ENCODE measurements at places on chromosomes 7 and 10.

DNA sequence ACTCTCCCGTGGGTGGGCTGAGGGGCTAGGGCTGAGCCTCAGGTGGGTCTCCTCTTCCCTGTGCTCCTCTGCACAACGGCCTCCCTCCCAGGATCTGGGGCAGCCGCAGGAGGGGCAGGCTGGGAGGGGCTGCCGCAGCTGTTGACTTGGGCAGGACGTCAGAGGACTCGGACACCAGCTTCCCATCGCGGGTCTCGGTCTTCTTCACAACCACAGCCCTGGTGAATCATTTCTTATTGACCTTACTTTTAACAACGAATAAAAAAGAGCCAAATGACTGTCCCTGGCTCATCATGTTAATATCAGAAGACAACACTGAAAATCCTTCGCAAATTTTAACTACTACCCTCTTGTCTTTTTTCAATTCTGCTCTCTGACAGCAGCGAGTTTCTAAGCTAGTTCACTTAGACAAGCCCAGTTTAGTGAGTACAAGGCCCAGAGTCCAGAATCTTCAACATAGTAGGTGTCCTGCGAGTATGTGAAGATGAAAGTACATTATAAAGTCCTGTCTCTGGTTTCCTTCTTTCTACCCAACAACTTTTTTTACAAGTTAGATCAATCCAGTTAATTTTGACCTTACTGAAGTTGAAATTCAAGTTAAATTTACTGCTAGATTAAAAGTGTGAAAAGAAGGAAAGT lies 32.4 kb downstream of the CTNNA3 start:
- no peak overlapping the region for H3K27ac ChIP-seq
- peaks cover 6% of the 10 kb centered on the region for H3K4me1 ChIP-seq
- H3K27me3 ChIP-seq: no peaks in the 10 kb centered on the region

GRCh38 chr7:110534241-110534931 lies 556.5 kb upstream of the LRRN3 start:
- H3K36me3 ChIP-seq: no peaks in the 10 kb centered on the region
- no peak for ATAC-seq
- no peaks in the 10 kb centered on the region for H3K27me3 ChIP-seq
- no peak overlapping the region for H3K4me3 ChIP-seq
- no peaks in the 10 kb centered on the region for H3K4me1 ChIP-seq

GRCh38 chr10:35396560-35397434 lies 60.5 kb downstream of the CCNY start:
- no peak for ATAC-seq
- H3K36me3 ChIP-seq: no peaks in the 10 kb centered on the region
- no peak overlapping the region for H3K4me3 ChIP-seq
- no peak overlapping the region for H3K27ac ChIP-seq
- no peaks in the 10 kb centered on the region for H3K27me3 ChIP-seq
- H3K4me1 ChIP-seq: no peaks in the 10 kb centered on the region

- no peaks in the 10 kb centered on the region for H3K36me3 ChIP-seq
- H3K4me1 ChIP-seq: peaks cover 19% of the 10 kb centered on the region
- H3K4me3 ChIP-seq: no peak overlapping the region
Observed at GRCh38 chr10:89591111-89591795, 53.8 kb downstream of the PANK1 start.

DNA sequence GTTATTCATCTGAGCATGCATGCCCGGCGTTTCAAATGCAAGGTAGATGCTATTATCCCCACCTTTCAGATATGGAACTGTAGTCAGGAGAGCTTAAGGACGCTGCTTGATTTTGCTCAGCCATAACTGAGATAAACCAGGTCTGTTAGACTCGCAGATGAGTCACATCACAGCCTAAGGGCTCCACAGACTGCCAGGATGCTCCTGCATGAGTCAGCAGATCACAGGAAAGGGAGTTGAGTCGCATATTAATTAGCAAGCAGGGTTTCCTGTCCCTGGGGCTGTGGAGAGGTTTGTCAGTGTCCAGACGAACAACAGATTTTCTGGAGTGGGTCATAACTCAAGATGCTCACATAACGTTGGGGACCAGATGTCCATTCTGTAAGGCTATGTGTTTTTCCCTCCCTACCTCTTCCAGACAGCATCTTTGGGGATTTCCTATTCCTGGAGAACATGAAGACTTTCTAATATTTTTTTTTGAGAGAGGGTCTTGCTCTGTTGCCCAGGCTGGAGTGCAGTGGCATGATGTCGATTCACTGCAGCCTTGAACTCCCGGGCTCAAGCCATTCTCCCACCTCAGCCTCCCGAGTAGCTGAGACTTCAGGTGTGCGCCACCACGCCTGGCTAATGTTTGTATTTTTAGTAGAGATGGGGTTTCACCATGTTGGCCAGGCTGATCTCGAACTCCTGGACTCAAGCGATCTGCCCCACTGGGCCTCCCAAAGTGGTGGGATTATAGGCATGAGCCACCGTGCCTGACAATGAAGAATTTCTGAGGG lies 36.7 kb downstream of the PFKFB3 start:
- no peaks in the 10 kb centered on the region for H3K4me1 ChIP-seq
- no peak overlapping the region for H3K4me3 ChIP-seq
- H3K27me3 ChIP-seq: no peaks in the 10 kb centered on the region

DNA sequence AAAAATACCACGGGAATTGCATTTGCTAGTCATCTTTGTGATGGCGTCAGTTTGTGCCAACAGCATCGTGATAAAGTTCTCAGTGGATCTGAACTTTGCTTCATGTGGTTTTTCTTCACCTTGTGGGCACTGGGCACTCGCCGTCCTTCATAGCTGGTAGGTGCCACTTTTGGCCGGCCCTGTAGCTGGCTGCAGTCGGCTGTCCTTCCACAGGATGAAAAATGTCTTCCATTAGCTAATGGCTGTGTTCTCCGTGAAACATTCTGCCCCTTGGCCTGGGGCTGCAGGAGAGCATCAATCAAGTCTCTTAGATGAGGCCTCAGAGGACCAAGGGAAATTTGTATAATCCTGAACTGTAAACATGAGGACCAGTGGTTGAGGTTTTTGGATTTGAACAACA lies 145.3 kb downstream of the DYNC1I1 start:
- no peak overlapping the region for H3K27ac ChIP-seq
- no peaks in the 10 kb centered on the region for H3K36me3 ChIP-seq
- H3K27me3 ChIP-seq: no peaks in the 10 kb centered on the region
- no peak overlapping the region for H3K4me3 ChIP-seq

DNA sequence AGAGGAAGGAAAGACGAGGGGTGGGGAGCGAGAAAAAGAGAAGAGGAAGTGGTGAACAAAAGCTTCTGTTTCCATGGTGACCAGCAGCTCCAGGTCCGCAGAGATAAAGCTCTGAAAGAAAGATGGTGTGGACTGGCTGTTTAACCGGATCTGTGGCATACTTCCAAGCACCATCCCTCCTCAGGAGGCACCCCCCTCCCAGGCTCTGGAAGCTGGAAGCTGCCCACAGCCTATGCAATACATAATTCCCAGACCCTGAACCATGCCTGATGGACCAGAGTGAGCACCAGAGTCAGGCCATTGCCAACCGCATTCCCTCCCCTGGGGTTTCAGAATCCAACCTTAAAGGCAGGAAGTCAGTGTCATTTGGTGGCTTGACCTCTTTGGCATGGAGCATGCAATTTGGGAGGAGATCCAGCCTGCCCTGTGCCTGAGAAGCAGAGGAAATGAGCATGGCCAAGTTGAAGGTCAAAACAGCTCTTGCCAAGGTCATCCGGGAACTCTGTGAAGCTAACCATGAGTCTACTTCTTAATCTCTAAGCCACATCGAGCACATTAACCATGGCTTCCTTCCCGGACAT lies 22.2 kb upstream of the CPXM2 start:
- no peak overlapping the region for H3K4me3 ChIP-seq
- H3K27ac ChIP-seq: no peak overlapping the region
- H3K4me1 ChIP-seq: peaks cover 46% of the 10 kb centered on the region
- ATAC-seq: peak; percentile 58
- H3K36me3 ChIP-seq: no peaks in the 10 kb centered on the region

- H3K4me3 ChIP-seq: no peak overlapping the region
- H3K36me3 ChIP-seq: no peaks in the 10 kb centered on the region
- no peak overlapping the region for H3K27ac ChIP-seq
- no peaks in the 10 kb centered on the region for H3K27me3 ChIP-seq
- H3K4me1 ChIP-seq: no peaks in the 10 kb centered on the region
Observed at GRCh38 chr7:69318794-69319193, 279.5 kb upstream of the AUTS2 start.

- H3K36me3 ChIP-seq: no peaks in the 10 kb centered on the region
- ATAC-seq: no peak
- no peak overlapping the region for H3K27ac ChIP-seq
- H3K4me1 ChIP-seq: peaks cover 19% of the 10 kb centered on the region
- H3K4me3 ChIP-seq: no peak overlapping the region
- H3K27me3 ChIP-seq: no peaks in the 10 kb centered on the region
Observed at GRCh38 chr10:4214908-4215307, 429.9 kb upstream of the KLF6 start.

GRCh38 chr7:75906991-75907667 lies 7.8 kb upstream of the POR start:
- no peak for ATAC-seq
- H3K4me1 ChIP-seq: no peaks in the 10 kb centered on the region
- H3K36me3 ChIP-seq: no peaks in the 10 kb centered on the region
- no peak overlapping the region for H3K27ac ChIP-seq
- no peak overlapping the region for H3K4me3 ChIP-seq

DNA sequence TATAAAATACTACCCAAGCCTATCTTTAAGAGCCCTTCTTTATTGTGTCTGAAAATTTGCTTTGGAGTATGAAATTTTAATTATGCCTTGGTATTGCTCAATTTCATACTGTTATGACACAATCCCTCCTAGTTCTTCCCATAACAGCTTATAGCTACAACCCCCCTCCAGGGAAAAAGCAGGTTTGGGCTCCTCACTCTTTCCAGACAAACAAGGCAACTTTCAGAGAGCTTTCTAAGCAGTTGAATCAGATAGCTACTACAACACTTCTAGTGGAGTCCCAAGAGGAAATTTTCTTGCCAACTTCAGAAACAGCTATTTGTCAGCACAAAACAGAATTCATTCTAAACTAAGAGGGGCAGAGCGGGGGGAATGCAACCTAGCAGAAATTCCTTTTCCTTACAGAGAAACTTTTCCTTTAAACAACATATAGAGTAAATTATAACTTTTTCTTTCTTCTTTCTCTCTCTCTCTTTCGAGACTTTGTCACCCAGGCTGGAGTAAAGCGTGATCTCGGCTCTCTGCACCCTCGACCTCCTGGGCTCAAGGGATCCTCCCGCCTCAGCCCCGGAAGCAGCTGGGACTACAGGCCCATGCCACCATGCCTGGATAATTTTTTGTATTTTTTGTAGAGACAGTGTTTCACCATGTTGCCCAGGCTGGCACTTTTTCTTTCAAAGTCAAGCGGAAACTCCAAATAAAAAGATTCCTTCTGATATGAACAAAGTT lies 26.0 kb upstream of the JMJD1C start:
- no peaks in the 10 kb centered on the region for H3K27me3 ChIP-seq
- no peak overlapping the region for H3K4me3 ChIP-seq
- ATAC-seq: peak; percentile 83
- peaks cover 39% of the 10 kb centered on the region for H3K4me1 ChIP-seq

- no peak overlapping the region for H3K27ac ChIP-seq
- H3K4me1 ChIP-seq: no peaks in the 10 kb centered on the region
- H3K36me3 ChIP-seq: no peaks in the 10 kb centered on the region
- H3K4me3 ChIP-seq: peak overlapping the region; percentile 36
- ATAC-seq: no peak
Observed at GRCh38 chr10:103276251-103276895, 565 bp upstream of the INA start.

DNA sequence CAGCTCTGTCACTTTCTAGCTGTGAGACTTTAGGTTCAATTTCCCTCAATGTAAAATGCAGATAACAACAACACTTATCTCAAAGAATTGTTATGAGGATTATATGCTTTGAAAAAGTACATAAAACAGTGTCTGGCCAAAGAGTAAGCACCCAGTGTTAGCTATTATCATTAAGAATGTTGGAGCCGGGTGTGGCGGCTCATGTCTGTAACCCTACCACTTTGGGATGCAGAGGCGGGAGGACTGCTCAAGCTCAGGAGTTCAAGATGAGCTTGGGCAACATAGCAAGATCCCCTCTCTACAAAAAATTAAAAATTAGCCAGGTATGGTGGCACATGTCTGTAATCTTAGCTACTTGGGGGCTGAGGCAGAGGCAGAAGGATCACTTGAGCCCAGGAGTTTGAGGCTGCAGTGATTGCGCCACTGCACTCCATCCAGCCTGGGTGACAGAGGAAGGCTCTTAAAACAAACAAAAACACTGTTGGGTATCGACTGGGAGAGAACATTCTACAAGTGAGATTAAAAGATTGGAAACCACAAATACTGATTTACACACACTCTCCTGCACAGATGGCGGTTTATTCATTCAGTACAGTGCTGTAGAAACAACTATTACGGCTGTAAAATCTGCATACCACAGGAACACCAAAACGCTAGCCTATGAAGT lies 107.3 kb downstream of the PROSER2 start:
- no peak overlapping the region for H3K27ac ChIP-seq
- H3K4me3 ChIP-seq: no peak overlapping the region
- H3K4me1 ChIP-seq: no peaks in the 10 kb centered on the region
- H3K27me3 ChIP-seq: no peaks in the 10 kb centered on the region
- ATAC-seq: no peak

- H3K4me3 ChIP-seq: no peak overlapping the region
- no peaks in the 10 kb centered on the region for H3K36me3 ChIP-seq
Observed at GRCh38 chr7:486216-486743, 33.4 kb downstream of the PDGFA start.

DNA sequence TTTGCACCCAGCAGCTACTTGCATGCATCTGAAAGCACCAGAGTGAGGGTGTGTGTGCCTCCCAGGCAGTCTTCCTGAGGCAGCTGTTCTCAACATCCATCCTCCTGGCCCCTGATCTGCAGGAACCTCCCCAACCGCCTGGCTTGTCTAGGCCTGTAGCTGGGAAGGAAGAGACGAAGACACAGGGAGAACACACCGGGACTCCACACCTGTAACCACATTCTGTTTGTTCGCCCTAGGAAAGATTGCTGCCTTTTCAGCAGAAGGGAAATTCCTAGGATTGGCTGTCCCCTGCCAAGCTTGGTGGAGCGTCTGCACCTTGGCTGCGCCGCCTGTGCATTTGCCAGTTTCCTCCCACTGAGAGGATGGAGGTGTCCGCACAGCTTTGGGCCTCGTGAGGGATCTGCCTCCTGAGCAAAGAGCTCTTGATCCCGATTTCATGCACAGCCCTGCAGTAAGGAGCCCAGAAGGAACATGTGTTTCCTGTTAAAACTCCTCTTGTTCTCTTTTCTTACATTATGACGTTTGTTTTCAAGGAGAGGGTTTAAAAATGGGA lies 154.6 kb downstream of the TPST1 start:
- no peaks in the 10 kb centered on the region for H3K27me3 ChIP-seq
- ATAC-seq: peak; percentile 58
- H3K27ac ChIP-seq: no peak overlapping the region
- peaks cover 6% of the 10 kb centered on the region for H3K36me3 ChIP-seq

GRCh38 chr10:11396311-11396955 lies 215.0 kb downstream of the USP6NL start:
- H3K36me3 ChIP-seq: no peaks in the 10 kb centered on the region
- H3K4me1 ChIP-seq: no peaks in the 10 kb centered on the region
- H3K4me3 ChIP-seq: no peak overlapping the region
- no peak overlapping the region for H3K27ac ChIP-seq

- peaks cover 95% of the 10 kb centered on the region for H3K4me1 ChIP-seq
- H3K27me3 ChIP-seq: no peaks in the 10 kb centered on the region
- H3K36me3 ChIP-seq: no peaks in the 10 kb centered on the region
- no peak overlapping the region for H3K4me3 ChIP-seq
- H3K27ac ChIP-seq: peak overlapping the region; percentile 97
Observed at GRCh38 chr10:95496951-95497350, 64.2 kb downstream of the SORBS1 start.
